GOT3 (cell line): ENCODE measurements at places on chromosomes 16 and 17.

DNA sequence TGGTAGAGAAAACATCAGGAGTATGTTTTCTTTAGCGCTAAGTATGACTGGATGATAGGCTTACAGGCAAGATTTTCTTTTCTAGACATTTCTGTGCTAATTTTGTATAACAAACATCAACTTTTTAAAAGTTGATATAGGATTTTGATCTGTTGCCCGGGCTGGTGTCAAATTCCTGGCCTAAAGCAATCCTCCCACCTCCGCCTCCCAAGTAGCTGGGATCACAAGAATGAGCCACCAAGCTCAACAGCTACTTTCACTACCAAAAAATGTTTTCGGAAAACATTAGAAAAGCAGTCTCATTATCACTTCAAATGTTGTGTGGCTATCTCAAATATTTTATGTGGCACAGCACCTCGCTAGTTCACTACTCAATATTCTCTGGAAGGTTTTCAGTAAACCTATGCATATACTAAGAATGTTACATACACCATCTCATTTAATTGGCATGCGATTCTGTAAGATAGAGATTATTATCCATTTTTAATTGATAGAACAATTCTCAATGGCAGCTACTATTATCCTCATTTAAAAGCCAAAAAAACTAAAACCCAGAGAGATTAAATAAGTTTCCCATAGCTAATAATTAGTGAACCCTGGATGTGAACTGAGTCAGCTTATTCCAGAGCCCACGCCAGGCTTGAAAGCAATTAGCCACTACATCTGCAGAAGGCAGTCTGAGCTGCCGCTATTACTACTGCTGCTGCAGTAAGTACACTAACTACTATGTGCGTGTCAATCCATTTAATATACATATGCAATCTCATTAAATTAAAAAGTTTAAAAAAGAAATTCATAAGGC is 41.7 kb downstream of the CREBBP start:
- no peak for DNase-seq

DNA sequence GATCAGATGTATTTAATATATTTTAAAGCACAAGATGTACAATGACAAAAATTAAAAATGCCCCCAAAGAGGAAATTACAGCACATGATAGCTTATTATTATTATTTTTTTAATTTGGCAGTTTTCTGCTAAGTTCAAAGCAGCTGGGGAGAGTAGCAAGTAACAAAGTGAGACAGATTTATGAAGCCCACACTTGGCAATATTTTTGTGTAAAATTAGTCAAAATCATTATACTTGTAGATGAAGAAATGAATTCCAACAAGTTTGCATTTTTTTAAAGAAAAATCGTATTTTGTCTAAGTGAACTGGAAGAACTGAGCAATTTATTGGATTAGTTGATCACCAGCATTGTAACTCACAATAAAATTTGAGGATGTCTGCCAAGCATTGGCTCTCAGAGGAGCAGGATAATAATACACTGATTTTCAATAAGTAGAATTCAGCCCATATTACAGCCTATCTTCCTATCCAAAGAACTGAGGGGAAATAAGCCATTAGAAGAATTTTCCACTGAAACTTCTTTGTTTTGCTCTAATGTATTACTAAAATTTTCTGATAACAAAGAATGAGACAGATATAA is 215.6 kb downstream of the MAP2K6 start:
- no peak for DNase-seq

- DNase-seq: no peak
Measured at GRCh38 chr16:69334696-69335095, 4.3 kb upstream of the PDF start.

- DNase-seq: peak; percentile 34
Measured at GRCh38 chr16:66696669-66697630, at the start of gene CMTM4. TSS of gene CMTM4 (minus strand) at chr16:66696743. CDS start at chr16:66696525, 218 bp downstream.

GRCh38 chr17:36602030-36602748 is 806 bp downstream of the MRM1 start:
- DNase-seq: no peak

- DNase-seq: no peak
Measured at GRCh38 chr16:2148714-2149629, 547 bp downstream of the RAB26 start.

GRCh38 chr17:30950189-30950588 is 20.6 kb upstream of the RNF135 start:
- DNase-seq: no peak

- DNase-seq: no peak
Measured at GRCh38 chr17:58281511-58282011, 826 bp upstream of the MPO start.

DNA sequence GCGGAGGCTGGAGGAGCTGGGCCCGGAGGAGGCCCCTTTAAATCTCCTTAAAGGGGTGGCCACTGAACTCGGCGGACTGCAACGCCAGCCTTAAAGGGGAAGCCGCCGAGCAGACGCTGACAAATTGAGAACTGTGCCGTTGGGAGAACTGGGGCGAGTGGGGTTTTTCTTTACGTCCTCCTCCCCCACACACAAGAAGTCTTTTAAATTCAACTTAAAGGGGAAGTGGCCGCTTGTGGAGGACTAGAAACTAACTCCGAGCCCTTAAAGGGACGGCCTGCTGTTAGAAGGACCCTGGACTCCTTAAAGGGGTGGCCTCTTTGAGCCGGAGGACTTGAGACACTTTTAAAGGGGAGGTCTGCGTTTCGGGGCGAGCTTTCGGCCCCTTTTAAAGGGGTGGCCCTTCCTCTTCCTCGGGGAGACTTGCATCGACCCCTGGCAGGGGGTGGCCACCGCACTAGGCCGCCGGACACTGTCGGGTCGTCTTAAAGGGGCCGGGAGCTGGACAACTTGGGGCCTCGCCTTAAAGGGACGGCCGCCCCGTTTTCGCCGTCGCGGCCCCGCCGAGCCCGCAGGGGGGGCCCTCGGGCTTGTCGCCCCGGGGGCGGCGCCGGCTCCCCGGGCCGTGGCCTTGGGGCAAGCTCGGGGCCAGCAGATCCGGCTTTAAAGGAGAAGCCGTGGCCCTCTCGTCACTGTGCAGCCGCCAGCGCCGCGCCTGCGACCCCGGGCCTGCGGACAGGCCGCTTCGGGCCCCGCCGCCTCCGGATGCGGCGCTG is 688 bp downstream of the FBRS start:
- DNase-seq: no peak

- no peak for DNase-seq
Measured at GRCh38 chr16:66231452-66232160, 134.9 kb upstream of the CDH5 start.

DNA sequence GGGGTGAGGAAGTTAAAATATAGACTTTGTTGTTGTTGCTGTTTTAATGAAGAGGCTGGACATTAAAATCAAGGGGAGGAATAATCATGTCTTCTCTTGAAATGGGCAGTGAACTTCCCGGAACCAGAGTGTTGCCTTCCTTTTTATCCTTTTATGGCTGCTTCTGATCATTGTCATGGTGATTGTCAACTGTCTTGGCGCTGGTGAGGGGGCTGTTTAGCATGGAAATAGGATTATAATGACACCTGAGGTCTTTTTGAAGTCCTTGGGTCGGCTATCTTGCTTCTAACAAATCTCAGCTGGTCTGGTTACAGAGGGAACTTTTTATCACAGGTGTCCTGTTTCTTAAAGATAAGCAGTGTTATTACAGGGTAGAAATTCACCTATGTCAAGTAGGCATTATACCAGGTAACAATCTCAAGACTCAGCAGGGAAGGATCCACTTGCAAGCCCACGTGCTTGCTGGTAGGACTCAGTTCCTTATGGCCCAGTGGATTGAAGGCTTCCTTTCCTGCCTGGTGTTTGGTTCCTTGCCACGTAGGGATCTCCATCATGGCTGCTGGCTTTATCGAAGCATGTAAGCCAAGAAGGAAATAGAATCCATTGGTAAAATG is 349.3 kb downstream of the WWOX start:
- DNase-seq: no peak

GRCh38 chr17:17114592-17115225 is 72.5 kb downstream of the MPRIP start:
- no peak for DNase-seq
